Dermis microvascular lymphatic vessel endothelial cell (primary cell): ENCODE measurements at places on chromosomes 11 and 22.

- DNase-seq = no peak
Measured at GRCh38 chr11:16790486-16791190, 52.2 kb downstream of the C11orf58 start.

DNA sequence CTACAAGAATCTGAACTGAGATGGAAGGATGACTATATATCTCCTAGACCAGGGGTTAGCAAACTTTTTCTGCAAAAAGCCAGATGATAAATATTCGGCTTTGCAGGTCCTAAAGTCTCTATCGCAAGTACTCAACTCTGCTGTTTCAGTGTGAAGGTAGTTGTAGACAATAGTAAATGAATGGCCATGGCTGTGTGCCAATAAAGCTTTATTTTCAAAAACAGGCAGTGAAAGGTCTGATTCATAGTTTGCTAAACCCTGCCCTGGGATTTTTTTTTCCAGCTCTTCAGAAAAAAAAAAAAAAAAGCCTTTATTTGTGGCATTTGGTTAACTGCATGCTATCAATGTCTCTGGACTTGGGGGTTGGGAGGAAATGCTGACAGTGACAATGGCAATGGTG, 37.5 kb downstream of the FAM227A start:
- no peak for DNase-seq

- no peak for DNase-seq
Measured at GRCh38 chr11:124749912-124750311, 2.1 kb downstream of the VSIG2 start.

- DNase-seq = no peak
Measured at GRCh38 chr11:70742553-70743291, 344.4 kb downstream of the CTTN start.

DNA sequence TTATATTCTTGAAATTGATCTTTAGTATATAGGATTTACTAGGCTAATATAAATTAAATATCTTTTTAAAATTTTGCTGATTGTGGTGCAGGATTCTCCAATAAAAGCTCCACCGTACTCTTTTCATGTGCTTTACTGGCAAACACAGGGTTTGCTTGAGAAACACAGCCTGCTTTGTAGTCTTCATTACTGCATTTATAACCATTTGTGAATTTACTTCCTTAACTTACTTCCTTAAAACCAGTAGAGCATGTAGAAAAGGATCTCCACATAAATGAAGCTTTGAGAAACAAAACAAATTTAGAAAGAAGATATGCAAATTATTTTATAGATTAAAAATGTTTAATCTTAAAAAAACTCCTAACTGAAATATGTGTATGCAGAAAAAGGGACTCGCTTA, 28.8 kb downstream of the SWAP70 start:
- DNase-seq = no peak

DNA sequence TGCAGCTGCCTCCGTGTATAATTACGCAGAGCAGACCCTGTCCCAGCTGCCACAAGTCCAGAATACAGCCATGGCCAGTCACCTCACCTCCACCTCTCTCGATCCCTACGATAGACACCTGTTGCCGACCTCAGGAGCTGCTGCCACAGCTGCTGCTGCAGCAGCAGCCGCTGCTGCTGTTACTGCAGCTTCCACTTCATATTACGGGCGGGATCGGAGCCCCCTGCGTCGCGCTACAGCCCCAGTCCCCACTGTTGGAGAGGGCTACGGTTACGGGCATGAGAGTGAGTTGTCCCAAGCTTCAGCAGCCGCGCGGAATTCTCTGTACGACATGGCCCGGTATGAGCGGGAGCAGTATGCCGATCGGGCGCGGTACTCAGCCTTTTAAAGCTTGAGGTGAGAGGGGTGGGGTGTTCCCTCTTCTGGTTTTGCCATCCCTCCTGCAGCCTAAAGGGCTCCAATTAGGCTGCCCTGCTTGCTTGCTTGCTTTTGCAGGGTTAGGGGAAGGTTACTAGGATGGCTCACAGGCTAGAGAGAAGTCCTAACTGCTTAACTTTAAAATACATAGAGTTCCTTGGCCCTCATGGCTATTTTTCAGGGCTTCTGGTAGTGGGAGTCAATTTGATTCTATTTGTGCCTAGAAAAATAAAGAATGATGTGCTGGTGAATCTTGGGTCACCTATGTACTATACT, 5.4 kb downstream of the RBM4 start:
- DNase-seq = no peak

- DNase-seq = no peak
Measured at GRCh38 chr11:112162761-112163546, 940 bp downstream of the IL18 start.

- DNase-seq = no peak
Measured at GRCh38 chr11:17431139-17431538, 42.7 kb upstream of the KCNJ11 start.

- DNase-seq = no peak
Measured at GRCh38 chr22:35124691-35125219, 58.8 kb downstream of the ISX start.

- no peak for DNase-seq
Measured at GRCh38 chr11:46616551-46617133, 385 bp downstream of the HARBI1 start.

- no peak for DNase-seq
Measured at GRCh38 chr11:24872186-24872585, 375.3 kb downstream of the LUZP2 start.

GRCh38 chr22:22720724-22721261, 76.4 kb downstream of the GGTLC2 start:
- DNase-seq = no peak

GRCh38 chr11:44855493-44855849, 95.2 kb downstream of the TP53I11 start:
- DNase-seq = no peak
